ENCODE measurements at places on chromosomes 2 and 18. TPM values are rescaled to one million over a fixed set of nuclear protein-coding genes. Genes with fewer than 3 reads are reported as not detected.

Gene PLEK
- 3.2 TPM for total RNA-seq

Gene ALMS1
- total RNA-seq, result 21.4 TPM

Gene SNRPD1
- 19.5 TPM for total RNA-seq

Gene SP140L
- 6.8 TPM for total RNA-seq

Gene TMEFF2
- not detected for total RNA-seq

Gene CD8B2
- total RNA-seq, result 0.23 TPM

Gene CGREF1
- total RNA-seq, result 3.2 TPM

Gene DNER
- 0.76 TPM for total RNA-seq

Gene FEV
- total RNA-seq, result not detected

Gene MRPL30
- total RNA-seq, result 34.3 TPM

Gene CFAP65
- not detected for total RNA-seq

Gene RMC1
- total RNA-seq, result 17.7 TPM

Gene RANBP2
- total RNA-seq, result 47.9 TPM

Gene ALLC
- not detected for total RNA-seq

Gene PTPRN
- total RNA-seq, result not detected

Gene SPATA3
- total RNA-seq, result not detected

Gene VRK2
- 32.4 TPM for total RNA-seq

Measured in esophagus squamous epithelium (tissue), 5 donors.